ENCODE measurements at places on chromosomes 2 and 18.

DNA sequence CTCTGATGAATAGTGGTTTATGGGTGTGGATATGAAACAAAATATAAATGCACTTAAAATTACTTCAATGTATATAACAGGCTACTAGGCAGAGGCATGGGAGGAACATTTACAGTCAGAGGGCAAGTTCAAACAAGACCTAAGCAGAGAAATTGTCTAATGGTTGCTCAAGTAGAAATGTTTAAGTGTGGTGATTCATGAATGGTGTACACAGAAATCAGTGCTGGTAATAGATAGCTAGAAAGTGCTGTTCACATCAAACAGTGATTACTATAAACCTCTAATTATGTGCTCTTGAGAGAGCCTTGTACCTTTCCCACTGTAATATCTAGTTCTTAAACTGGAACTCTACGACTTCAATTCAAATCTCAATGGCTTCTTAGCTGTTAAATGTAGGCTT is 485.1 kb downstream of the NRXN1 start:
- peak; percentile 51 for DNase-seq

GRCh38 chr2:241812730-241813643 is 4.0 kb downstream of the NEU4 start:
- no peak for DNase-seq

DNA sequence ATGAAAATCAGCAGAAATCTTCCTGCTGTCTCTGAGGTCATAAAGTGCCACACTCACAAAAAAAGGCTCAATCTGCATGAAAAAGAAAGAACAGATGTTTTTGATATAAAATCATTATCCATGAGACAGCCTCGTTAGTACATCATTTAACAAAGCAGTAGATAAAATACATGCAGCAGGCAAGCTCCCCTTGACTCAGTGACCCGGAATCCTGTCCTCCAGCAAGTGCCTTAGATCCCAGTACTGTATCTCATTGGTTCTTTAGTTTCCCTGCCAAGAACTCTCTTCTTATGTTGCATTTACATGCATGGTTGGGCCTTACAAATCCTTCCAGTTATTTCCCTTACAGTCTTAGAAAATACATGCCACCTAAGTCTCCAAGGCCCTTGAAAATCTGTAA is 148.9 kb upstream of the CCDC195 start:
- DNase-seq = no peak

GRCh38 chr2:133848111-133848649 is 279.9 kb upstream of the NCKAP5 start:
- DNase-seq = no peak

DNA sequence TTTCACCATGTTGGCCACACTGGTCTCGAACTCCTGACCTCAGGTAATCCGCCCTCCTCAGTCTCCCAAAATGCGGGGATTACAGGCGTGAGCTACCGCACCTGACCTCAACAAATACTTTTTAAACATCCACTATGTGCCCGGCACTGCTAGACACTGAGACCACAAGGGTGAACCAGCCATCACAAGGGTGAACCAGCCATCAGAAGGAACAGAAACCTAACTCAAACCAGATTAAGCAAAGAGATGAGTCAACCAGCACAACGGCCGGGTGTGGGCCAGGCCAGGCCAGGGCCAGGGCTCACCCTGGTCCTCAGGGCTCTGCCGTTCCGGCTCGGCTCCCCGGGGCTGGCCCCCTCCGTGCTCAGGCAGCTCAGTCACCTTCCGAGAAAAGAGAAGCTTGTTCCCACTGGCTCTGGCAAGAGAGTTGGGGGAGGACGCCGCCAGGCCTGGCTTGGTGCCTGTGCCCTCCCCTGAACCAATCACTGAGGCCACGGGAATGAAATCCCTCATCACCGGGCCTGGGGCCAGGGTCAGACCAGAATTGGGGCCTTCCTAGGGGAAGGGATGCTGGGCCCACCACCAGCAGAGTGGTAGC is 4.4 kb downstream of the TEX44 start:
- DNase-seq = no peak

All from NCI-H345 (cell line).